HepG2 (cell line): ENCODE measurements at places on chromosomes 2 and 18.
A peak's percentile ranks its signal among the peaks of the same experiment; 100 is the strongest.

DNA sequence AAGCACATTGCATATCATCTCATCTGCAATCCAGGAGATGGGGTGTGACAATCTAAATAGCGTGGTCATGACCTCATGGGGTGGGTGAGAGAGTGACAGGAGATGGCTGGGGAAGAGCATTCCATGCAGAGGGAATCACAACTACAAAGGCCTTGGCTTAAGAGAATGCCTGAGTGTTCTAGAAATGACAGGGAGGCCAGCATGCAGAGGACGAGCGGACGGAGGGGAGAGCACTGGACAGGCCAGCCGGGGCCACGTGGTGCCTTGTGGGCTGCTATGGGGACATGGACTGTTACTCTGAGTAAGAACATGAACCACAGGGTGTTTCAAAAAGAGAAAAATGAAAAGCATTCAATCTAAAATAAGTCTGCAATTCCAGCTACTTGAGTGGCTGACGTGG is 117.9 kb upstream of the ODC1 start:
- no peak overlapping the region for H3K27ac ChIP-seq
- H3K4me1 ChIP-seq: no peaks in the 10 kb centered on the region
- peaks cover 6% of the 10 kb centered on the region for H3K36me3 ChIP-seq
- H3K4me3 ChIP-seq: no peak overlapping the region
- no peak for DNase-seq

DNA sequence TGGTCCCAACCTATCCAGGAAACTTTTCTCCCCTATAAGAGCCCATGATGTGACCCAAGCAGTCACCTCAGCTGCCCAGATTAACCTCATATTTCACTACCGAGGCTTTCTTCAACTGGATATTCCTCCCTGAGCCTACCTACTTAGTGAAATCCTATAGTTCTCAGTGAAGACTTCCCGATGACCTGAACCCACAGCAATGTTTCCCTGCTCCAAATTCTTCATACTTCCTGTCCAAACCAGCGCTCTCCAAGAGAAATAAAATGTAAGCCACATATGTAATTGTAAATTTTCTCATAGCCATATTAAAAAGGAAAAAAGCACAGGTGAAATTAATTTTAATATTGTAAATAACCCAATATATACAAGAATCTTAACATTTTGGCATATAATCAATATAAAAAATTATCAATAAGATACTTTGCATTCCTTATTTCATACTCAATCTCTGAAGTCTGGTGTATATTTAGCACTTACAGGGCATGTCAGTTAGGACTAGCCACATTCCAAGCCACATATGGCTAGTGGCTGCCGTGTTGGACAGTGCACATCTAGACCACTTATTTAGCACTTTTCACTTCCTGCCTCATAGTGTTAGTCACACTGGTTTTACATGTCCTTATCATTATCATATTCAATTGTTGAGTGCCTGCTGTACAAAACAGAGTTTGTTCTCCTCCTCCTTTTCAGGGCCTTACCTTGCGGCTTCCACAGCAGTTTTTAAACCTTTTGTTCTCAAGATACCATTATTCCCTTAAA is 1.9 kb upstream of the STAT4 start:
- H3K4me1 ChIP-seq: peaks cover 10% of the 10 kb centered on the region
- no peak overlapping the region for H3K27ac ChIP-seq
- H3K4me3 ChIP-seq: no peak overlapping the region
- H3K27me3 ChIP-seq: no peaks in the 10 kb centered on the region; the same call in 1 of the 2 replicates

GRCh38 chr2:227774011-227774624 is 28.4 kb downstream of the SCYGR8 start:
- DNase-seq: peak; percentile 69
- peaks cover 59% of the 10 kb centered on the region for H3K4me1 ChIP-seq
- H3K4me3 ChIP-seq: no peak overlapping the region
- no peaks in the 10 kb centered on the region for H3K36me3 ChIP-seq
- H3K27me3 ChIP-seq: peaks cover 2% of the 10 kb centered on the region; the same call in 1 of the 2 replicates

GRCh38 chr2:77604953-77605929 is 83.1 kb upstream of the LRRTM4 start:
- H3K36me3 ChIP-seq: no peaks in the 10 kb centered on the region
- H3K4me1 ChIP-seq: peaks cover 14% of the 10 kb centered on the region
- peak; percentile 66 for DNase-seq
- H3K27ac ChIP-seq: no peak overlapping the region
- no peak overlapping the region for H3K4me3 ChIP-seq

GRCh38 chr2:113160962-113161361 is 12.8 kb upstream of the PSD4 start:
- peaks cover 57% of the 10 kb centered on the region for H3K4me1 ChIP-seq
- H3K27ac ChIP-seq: no peak overlapping the region
- no peaks in the 10 kb centered on the region for H3K36me3 ChIP-seq
- no peaks in the 10 kb centered on the region for H3K27me3 ChIP-seq
- no peak overlapping the region for H3K4me3 ChIP-seq

GRCh38 chr2:234536178-234536965 is 39.5 kb upstream of the ARL4C start:
- no peak for DNase-seq
- H3K4me1 ChIP-seq: peaks cover 13% of the 10 kb centered on the region
- H3K4me3 ChIP-seq: no peak overlapping the region
- H3K27me3 ChIP-seq: peaks cover 17% of the 10 kb centered on the region; the same call in 1 of the 3 replicates

- no peak overlapping the region for H3K4me3 ChIP-seq
- H3K27ac ChIP-seq: peak overlapping the region; percentile 76
- H3K36me3 ChIP-seq: no peaks in the 10 kb centered on the region
- no peaks in the 10 kb centered on the region for H3K27me3 ChIP-seq
- H3K4me1 ChIP-seq: peaks cover 76% of the 10 kb centered on the region
These were observed 48.3 kb downstream of the TSPYL6 start for GRCh38 chr2:54207666-54208195.

DNA sequence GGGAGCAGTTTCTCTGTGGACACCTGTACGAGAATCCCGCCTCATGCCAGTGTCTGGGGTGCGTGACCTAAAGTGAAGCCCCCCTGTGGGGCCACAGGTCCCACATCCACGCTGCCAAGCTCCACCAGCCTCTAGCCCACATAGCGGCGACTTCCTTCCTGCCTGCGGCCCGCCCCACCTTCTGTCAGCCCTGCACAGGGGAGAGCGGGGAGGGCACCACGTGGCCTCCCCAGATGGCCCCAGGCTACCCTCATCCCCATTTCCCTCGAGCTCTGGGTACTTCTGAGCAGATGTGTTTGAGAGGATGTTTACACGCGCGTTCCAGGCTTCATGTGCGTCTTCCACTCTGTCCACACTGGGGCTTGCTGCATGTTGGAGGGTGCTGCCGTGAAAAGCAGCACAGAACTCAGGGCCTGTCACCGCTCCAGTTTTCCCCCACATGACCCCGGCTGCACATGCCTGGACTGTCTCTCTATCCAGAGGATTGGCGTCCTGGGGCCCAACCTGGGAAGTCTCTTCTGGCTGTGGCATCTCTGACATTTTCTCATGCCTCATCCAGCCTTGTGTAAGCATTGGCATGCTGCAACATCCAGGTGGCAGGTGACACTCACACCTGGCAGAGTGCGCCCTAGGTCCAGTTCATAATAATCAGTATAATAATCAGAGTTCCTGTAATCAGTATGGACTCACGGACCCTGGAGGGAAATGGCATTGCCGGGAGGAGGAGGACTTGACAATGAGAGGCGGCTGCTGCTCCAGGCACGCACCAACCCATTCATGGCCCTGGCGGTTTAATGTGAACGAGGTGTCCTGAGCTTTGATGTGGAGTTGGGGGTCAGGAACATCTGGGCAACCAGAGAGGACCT is 146.3 kb upstream of the TWIST2 start:
- H3K36me3 ChIP-seq: no peaks in the 10 kb centered on the region
- H3K27ac ChIP-seq: no peak overlapping the region
- 0 out of 2 replicates have a peak, but pooled peaks cover 3% of the 10 kb centered on the region for H3K4me1 ChIP-seq

- no peak overlapping the region for H3K27ac ChIP-seq
- no peaks in the 10 kb centered on the region for H3K4me1 ChIP-seq
- H3K4me3 ChIP-seq: no peak overlapping the region
- H3K27me3 ChIP-seq: no peaks in the 10 kb centered on the region
- H3K36me3 ChIP-seq: no peaks in the 10 kb centered on the region
- no peak for DNase-seq
These were observed 75.9 kb downstream of the ADCYAP1 start for GRCh38 chr18:980586-980985.

GRCh38 chr2:143258126-143258892 is 129.1 kb downstream of the ARHGAP15 start:
- H3K27me3 ChIP-seq: no peaks in the 10 kb centered on the region
- H3K4me1 ChIP-seq: no peaks in the 10 kb centered on the region

GRCh38 chr2:19120941-19121750 is 237.3 kb downstream of the OSR1 start:
- H3K4me3 ChIP-seq: no peak overlapping the region
- H3K36me3 ChIP-seq: no peaks in the 10 kb centered on the region
- DNase-seq: peak; percentile 26
- H3K27me3 ChIP-seq: no peaks in the 10 kb centered on the region
- H3K4me1 ChIP-seq: peaks cover 27% of the 10 kb centered on the region
- no peak overlapping the region for H3K27ac ChIP-seq

DNA sequence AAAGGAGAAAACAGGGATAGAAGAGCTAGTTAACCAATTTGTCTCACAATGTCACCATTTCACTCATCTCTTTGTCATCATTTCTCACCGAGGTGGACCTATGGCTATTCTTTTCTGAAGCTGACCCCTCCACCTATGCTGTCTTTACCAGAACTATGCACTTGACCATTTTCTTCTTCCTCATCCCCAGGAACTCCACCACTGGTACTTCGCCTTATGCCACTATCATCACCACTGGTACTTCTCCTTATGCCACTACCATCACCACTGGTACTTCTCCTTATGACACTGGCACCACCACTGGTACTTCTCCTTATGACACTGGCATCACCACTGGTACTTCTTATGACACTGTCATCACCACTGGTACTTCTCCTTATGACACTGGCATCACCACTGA is 745.8 kb upstream of the CHAC2 start:
- DNase-seq: no peak
- no peaks in the 10 kb centered on the region for H3K36me3 ChIP-seq
- no peaks in the 10 kb centered on the region for H3K4me1 ChIP-seq
- no peak overlapping the region for H3K4me3 ChIP-seq

GRCh38 chr2:74385396-74385795 is 5.3 kb upstream of the DCTN1 start:
- peaks cover 4% of the 10 kb centered on the region; the same call in 1 of the 2 replicates for H3K36me3 ChIP-seq
- no peak for DNase-seq
- H3K4me1 ChIP-seq: peaks cover 54% of the 10 kb centered on the region
- H3K27ac ChIP-seq: no peak overlapping the region
- H3K4me3 ChIP-seq: no peak overlapping the region
